ENCODE measurements at places on chromosomes 16 and 17.

DNA sequence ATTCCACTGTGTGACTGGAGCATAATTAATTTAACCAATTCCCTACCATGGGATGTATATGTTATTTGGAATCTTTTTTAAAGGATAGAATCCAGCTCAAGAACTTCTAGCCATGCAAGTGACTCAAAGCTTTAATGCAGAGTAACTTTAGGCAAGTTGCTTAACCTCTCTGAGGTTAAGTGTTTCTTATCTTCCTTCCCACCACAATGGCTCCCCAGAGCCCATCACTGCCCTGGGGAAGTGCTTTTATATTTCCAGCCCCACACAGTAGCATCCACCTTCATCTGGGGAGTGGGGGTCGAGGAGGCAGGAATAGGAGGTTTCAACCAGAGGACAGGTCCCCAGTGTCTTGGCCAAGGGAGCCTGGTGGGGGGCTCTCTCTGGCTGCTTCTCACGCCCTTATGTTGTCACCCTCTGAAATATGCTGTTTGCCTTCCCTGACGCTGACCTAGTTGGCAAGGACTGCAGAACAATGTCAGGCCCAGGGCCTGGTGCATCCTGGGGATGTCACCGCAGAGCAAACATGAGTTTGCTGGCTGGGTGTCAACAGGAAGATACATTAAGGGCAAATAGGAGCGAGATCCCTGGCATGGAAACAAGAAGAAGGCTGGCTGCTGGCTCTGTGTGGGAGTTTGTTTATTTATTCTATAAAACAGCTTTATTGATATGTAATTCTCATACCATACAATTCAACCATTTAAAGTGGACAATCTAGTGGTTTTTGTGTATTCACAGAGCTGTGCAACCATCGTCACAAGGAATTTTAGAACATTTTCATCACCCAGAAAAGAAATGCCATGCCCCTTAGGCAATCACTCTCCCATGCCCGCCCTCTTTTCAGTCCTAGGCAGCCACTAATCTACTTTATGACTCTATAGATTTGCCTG lies 46.6 kb upstream of the WSB1 start:
- no peak for DNase-seq

DNA sequence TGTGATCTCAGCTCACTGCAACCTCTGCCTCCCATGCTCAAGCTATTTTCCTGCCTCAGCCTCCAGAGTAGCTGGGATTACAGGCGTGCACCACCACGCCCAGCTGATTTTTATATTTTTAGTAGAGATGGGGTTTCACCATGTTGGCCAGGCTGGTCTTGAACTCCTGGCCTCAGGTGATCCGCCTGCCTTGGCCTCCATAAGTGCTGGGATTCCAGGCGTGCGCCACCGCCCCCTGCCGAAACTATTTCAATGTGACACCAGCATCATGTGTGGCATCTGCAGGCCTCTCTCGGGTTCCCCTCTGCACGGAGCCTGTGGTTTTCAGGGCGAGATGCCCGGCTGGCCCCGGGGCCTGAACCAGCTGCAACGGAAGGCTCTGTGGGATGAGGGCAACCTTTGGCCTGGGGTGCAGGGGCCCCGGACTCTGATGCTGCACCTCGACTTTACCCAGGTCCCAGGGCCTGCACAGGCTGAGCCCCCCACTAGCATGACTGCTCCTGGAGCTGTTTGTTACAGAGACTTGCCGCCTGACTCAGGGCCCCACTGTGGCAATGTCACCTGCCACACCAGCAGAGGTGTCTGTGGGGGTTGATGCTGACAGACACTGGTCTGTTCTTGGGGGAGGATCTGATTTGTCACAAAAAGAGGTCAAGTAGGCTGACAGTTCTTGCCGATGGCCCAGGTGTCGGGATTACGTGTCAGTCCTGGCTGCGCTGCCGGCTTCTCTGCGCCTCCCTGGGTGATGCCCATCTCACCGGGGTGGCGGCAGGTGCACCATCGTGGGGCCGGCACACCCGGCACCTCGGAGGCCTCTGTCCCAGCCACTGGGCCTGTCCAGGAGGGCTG lies 8.6 kb upstream of the TEX19 start:
- no peak for DNase-seq

DNA sequence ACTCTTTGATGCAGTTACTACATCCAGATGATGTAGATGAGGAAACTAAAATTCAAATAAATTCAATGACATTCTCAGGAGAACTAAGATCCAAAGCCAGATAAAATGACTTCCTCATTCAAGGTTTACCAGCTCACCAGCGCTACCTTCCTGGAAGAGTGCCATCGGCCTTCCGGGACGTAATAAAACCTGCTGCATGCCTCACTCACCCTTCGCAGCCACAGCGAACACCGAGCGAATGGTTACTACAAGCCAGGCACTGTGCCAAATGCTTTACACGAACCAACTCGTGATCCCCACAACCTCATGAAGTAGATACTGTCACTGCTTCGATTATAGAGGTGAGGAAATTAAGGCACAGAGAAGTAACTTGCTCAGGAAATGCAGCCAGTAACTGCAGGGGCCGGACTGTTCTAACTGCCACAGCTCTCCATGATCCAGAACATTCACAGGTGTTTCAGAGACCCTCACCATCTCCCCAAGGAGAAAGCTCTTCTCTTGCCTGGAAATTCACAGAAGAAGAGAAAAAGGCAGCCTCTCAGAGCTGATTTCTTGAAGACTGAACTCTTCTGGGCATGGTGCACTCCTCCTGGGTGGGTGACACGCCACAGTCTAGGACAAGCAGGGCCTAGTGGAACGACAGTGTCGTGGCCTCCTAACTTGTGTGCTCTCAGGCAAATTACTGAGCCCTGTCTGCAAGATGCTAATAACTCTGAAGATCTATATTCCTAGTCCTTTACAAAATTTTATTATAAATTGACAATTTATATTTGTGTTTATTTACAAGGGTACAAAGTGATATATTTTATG lies 46.8 kb downstream of the HIC1 start:
- DNase-seq = no peak

- DNase-seq = no peak
Measured at GRCh38 chr17:61601297-61601696, 10.3 kb upstream of the NACA2 start.

GRCh38 chr16:88368994-88369393 lies 13.8 kb upstream of the ZNF469 start:
- DNase-seq = no peak

GRCh38 chr16:70569752-70570151 lies 46.1 kb downstream of the SF3B3 start:
- no peak for DNase-seq

DNA sequence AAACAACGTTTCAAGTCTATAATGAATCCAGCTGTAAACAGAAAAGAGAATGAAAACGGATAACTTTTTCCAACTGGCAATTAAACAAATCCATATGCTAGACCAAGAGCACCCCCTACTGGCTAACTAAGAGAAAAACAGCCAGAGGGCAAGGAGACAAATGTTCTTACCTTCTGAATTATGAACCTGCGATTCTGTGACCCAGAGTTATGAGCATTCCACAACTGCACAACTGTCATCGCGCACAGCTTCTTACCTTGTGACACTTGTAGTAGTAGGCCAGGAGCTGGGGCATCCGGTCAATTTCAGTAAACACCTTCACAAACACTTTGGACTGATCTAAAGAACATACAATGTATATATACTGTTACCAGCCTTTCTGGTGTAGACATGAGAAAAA lies 18.6 kb downstream of the COG7 start:
- no peak for DNase-seq

GRCh38 chr17:2051933-2052559 lies 2.9 kb upstream of the HIC1 start:
- DNase-seq = no peak

- no peak for DNase-seq
Measured at GRCh38 chr16:56245197-56245596, 53.9 kb downstream of the GNAO1 start.

DNA sequence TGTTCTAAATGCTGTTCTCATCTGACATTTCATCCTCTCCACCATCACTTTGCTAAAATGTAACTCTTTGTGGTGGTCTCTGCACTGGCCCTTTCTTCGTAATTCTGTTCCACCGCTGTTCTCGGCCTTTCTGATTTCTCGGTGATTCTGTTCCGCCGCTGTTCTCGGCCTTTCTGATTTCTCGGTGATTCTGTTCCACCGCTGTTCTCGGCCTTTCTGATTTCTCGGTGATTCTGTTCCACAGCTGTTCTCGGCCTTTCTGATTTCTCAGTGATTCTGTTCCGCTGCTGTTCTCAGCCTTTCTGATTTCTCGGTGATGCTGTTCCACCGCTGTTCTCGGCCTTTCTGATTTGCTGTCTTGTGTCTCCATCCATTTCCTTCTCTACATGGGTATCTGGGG lies 12.3 kb downstream of the FOXF1 start:
- no peak for DNase-seq

DNA sequence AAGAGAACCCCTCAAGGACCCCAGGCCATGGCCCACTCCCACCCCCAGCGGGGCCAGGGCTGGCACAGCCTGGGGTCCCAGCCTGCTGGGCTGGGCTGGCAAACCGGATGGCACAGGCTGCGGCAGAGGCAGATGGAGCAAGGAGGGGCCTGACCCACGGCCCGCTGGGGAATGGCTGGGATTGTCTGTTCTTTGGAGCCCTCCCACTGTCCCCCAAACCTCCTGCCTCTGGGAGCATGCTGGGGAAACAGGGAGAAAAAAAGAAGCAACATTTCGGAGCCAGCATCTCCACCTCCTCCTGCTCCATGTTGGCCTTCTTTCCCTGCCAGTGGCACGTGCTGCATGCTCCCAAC lies 37.1 kb upstream of the LHX1 start:
- no peak for DNase-seq

GRCh38 chr17:75087558-75088453 lies at the start of gene SLC16A5:
Gene SLC16A5, plus strand, starts transcription at chr17:75087954. Its CDS starts 5,683 bp downstream, at chr17:75093637.
- DNase-seq = no peak

- DNase-seq = no peak
Measured at GRCh38 chr17:32335046-32335445, 6.9 kb downstream of the C17orf75 start.

DNA sequence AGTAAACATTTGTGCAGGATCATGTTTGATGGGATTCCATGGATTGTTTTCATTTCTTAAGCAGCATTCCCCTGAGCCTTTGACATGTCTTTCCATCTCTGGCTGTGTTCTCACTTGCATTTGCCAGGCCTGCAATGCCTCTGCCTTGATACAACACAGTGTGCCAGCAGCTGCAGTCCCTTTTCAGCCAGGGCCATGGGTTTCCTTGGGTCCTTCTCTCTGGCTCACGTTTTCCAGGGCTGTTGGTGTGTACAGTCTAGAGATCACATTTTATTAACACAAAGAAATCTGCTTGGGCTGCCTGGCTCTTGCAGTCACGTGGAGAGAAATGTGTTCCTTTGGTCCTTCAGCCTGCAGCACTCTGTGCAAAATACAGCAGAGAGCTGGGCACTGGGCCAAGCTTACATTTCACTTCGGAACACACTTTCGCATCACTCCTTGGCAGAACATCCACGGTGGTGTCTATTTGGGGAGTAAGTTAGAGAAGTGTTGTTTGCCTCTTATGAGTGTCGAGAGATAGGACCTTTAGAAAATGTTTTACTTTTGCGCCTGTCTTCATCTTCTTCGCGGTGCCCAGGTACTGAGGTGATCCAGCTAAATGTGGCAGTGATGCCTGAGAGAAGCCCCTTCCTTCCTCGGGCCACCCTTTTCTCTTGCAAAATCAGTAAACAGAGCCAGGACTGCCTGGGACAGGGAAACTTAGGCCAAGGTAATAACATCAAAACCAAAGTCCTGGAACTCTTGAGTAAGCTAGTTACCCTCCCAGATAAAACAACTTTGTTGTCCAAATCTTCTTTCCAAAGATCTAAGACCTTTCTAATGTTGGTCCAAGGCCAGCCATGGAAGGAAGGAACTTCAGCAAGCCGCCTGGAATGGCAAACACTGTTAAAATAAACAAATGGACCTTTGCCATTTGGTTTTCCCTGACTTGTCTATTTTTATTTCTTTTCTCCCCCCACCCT lies 20.9 kb downstream of the HLF start:
- no peak for DNase-seq

- DNase-seq = no peak
Measured at GRCh38 chr16:6484081-6484480, 848.6 kb upstream of the RBFOX1 start.

DNA sequence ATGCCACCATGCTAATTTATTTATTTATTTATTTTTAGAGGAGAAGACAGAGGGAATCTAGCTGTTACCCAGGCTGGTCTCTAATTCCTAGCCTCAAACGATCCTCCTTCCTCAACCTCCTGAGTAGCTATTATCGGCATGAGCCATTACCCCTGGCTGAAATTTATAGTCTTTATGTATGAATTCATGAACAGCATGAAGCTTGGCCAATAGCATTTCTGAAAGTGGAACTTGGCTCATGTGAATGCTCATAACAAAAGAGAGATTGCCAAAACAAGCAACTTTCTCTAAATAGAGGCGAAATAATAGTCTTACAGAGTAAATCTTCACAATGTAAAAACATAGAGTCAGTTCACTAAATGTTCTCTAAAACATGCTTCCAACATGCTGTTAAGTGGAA lies 30.1 kb upstream of the SMURF2 start:
- DNase-seq = no peak

DNA sequence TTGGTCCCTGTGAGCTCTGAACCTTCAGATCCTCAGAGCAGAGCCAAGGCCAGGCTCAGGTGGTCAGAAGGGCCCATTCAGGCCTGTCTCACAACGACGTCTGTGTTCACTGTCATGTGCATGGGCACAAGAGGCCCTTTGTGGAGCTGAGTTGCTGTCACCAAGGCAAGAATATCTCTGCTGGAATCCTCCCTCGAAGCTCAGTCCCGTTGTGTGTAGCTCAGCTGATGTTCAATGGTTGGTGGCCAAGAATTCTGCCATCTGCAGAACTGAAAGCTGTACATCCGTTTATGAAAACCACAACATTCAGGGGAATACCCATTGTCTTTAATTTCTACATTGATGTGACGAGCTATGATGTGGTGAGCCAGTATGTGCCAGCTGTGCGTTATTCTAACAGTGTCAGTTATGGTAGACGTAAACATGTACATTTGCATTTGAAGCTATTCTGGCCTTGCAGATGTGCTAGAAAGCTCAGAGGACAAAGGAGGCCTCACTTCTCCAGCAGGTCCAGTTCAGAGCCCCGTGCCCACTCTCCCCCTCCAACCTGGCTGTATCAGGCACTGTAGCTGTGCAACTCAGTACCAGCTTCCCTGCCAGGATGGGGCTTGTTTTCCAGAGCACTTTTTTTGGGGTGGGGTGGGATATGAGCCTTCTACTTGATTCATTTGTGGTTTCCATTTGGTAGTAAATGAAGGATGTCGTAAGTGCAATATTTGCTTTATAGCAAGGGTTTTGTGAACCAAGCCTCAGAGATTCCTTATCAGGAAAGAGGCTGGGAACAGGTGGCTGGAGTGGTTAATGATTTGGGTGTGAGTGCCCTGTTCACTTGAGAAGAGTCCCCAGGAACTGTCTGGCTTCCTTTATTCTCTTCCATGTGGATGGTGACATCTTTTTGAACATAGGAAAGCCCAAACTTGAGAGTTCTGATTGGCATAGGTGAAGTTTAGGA lies 56.1 kb downstream of the B9D1 start:
- DNase-seq = no peak

Measured in stimulated activated CD4-positive, alpha-beta T cell treated with anti-CD3 and anti-CD28 coated beads, Interleukin-1b, Interleukin-23, amount 100 ng/mL, for 1 hour (primary cell).